Right atrium auricular region (tissue), 2 donors: ENCODE measurements at places on chromosomes 7 and 10. TPM values are rescaled to one million over a fixed set of nuclear protein-coding genes. Genes with fewer than 3 reads are reported as not detected.
A peak's percentile ranks its signal among the peaks of the same experiment; 100 is the strongest.

GBX1 gene
- total RNA-seq = not detected

OR2A5 gene
- not detected for total RNA-seq

EPO gene
- total RNA-seq = not detected

CALHM3 gene
- total RNA-seq = not detected

GIMAP8 gene
- 6.6 TPM for total RNA-seq

AKR1D1 gene
- not detected for total RNA-seq

EBF3 gene
- 6.9 TPM for total RNA-seq

FGL2 gene
- 13.3 TPM for total RNA-seq

ZFYVE27 gene
- 14.6 TPM for total RNA-seq

GPR15LG gene
- total RNA-seq = not detected

SNX8 gene
- 23.0 TPM for total RNA-seq

DNA sequence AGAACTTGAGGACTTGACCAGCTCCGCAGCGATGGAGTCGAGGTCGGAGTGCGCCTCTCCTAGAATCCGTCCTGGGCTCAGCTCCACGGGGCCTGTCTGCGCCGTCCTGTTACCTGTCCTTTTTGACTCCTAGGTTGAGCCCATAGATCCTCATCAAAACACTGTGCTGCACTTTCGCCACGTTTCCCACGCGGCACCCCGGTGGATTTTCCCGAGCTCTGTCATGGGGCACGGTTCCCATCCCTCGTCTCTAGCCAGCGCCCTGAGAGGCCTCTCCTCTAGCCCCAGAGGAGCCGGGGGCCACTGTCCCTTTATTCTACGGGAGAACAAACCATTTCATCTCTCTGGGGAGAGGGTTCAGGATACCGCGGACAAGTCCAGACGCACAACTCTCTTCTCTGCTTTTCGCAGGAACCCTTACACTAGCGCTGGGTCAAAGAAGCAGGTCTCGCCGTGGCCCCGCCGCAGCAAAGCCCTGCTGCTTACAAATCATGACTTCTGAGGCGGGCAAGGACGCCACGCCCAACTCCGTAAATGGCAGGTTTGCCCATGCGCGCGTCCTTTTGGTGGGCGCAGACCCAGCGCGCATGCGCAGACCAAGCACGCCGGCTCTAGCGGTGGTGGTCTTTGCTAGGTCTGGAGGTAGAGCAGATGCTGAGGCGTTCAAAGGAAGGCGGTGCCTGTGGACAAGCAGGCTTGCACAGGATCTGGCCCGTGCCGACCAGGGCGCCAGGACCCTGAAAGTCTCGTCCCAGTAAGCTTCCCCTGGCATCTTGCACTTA lies 10.3 kb upstream of the ANKRD7 start:
- DNase-seq = peak; percentile 70

DNA sequence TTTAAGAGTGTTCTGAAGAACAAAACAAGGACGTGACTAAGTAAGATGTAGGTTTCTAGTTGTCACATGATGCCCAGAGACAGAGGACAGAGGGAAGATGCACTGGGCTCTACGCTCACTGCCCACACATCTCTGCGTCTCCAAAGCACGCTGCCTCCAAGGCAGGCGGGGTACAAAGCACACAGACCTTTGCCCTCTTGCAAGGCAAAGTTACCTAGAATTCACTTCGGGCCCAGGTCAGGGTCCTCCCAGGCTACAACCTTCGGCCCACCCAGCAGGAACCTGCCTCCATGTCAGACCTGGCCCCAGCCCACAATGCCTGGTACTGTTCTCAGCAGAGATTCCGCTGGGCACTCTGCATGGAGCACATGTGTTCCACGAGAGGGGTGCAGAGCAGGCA lies 26.5 kb downstream of the GRB10 start:
- no peak for DNase-seq

GRCh38 chr10:15898046-15898445 lies 37.7 kb upstream of the MINDY3 start:
- no peak for DNase-seq

DNA sequence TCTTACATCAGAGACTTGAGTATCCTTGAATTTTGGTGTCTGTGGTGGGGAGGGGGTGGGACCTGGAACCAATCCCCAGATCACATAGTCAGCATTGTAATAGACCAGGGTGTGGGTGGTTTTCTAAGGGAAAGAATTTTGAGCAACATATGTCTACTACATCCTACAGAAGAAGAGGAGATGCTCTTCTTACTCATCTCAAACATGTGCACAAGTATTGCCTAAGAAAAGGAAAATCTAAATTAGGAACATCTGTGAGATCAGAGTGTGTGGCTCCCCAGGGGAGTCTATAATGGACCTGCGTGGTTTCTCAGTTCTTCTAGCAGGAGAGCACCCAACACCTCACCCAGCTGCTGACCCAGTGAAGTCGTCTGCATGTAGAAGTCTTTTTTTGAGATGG lies 148.8 kb downstream of the CCDC3 start:
- DNase-seq = peak; percentile 43

- DNase-seq = no peak
These were observed 758.9 kb downstream of the GRM8 start for GRCh38 chr7:126493801-126494200.

GRCh38 chr10:98031440-98031839 lies 1.0 kb upstream of the CRTAC1 start:
- no peak for DNase-seq

GRCh38 chr10:24465124-24465874 lies 256.4 kb downstream of the KIAA1217 start:
- no peak for DNase-seq

DNA sequence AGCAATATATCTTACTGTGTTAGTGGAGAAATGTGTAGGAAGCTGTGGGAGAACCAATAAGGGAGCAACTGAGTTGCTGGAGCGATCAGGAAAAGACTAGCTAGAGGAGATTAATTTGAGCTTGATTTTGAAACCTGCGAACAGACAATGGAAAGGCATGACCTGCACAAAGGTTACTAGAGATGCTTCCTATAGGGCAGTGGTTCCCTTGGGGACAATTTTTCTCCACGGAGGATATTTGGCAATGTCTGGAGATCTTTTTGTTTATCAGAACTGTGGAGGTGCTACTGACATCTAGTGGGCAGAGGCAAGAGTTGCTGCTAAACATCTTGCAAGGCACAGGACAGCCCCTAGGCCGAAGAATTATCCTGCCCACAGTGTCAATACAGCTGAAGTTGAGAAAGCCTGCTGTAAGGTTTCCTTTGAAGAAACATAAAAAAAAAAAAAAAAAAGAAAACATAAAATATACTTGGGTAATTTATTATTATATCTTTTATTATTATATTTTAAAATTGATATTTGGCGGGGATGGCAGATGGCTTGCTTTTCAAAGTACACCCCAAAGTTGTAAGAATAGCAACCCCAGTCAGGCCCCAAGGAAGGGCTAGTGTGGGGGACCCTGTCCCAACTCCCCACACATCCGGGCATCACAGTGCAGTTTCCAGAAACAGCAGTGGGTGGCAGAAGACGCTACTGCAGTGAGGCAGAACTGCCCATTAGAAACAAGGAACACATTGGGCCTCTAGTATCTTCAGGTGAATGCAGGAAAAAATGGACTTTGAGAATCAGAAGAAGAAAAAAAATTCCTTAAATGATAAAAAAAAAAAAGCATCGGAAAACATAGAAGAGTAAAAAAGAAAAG lies 481.6 kb downstream of the SH2D4B start:
- no peak for DNase-seq

- peak; percentile 67 for DNase-seq
These were observed 9.5 kb downstream of the FAM241B start for GRCh38 chr10:69639291-69640195.

DNA sequence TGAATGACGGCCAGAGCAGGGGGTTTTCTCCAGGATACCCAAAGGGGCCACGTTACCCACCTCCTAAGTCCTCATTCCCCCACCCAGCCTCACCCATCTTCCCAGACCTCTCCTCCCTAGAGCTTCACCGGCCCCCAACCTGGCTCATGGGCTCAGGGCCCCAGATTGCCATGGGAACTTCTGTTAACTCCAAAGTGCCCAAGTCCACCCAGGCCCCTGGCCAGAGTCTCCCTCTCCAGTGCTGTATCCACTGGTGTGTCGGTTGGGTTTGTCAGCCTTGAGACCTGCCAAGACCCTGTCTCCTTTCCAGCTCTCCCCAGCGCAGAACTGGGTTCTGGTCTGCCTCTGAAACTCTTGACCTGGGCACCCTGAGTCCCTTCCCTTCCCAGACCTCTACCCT lies 37.1 kb upstream of the ZMIZ2 start:
- no peak for DNase-seq

DNA sequence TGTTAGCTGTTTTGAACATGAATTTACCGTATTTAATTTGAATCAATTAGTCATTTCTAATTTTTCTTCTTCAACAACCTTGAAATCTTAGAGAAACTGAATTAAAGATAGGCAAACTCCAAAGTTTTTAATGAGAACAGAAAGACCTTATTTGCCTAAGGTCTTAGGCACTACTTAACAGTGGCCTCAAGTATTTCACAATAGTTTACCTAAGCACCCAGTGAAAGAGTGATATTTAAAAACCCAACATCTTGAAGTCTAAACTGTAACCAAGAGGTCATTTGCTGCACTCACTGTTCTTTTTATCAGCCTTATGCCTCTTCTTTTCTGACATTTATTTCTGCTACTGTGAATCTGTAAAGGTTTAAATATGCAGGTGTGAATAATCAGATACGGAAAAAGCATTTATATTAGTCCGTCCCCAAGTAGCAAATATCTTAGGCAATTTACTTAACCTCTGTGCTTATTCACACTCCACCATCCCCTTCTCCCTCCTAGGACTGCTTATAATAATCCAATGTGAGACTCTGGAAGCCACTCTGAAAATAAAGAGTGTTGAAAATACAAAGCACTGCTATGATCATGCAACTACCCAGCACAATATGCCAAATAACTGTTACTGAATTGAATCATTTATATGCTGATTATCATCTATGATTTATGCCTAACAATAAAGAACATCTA lies 105.7 kb downstream of the ELAPOR2 start:
- no peak for DNase-seq

DNA sequence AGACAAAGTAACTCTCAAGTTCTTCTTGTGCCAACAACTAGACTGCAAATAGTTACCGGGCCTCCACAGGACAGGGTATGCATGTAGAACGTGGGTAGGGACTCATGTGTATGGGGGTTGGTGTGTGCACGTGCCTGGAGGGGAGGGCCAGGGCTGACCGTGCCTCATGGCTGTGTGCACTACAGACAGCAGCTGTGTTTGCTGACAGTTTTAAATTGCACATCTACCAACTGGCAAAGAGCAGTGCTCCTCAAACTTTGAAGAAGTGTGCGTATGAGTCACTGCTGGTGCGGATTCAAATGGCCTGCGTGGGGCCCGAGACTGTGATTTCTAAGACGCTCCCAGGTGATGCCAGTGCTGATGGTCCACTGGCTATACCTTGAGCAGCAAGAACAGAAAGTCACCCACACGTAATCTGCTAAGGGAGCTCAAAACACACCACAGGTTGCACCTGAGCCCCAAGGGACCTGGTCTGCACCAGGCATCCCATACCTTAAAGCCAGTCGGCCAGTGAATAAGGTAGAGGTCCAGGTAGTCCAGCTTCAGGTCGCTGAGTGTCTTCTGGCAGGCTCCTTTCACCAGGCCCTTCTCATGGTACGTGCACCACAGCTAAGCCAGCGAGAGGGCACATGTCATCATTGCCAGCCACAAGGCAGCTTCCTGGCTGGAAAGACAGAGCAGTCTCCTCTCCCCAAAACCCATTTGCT lies 8.5 kb downstream of the AKR1B1 start:
- DNase-seq = peak; percentile 36

DNA sequence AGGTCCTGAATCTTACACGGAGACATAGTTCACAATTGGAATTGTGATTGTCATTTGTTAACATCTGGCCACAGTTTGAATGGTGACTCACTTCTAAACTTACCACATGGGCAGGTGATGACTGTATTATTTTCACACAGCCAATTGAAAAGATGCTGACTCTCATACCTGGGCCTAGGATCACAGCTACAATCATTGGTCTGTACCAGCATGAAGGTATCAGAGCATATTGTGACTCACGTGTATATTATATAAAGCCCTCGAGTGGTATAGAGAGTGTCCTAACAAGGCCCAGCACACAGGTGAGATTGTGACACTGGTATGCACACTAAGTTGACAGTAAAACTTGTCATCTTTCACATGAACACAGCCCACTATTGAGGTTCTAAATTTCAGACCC lies 9.4 kb upstream of the ZNF107 start:
- DNase-seq = peak; percentile 21

- no peak for DNase-seq
These were observed 501.6 kb downstream of the GALNT17 start for GRCh38 chr7:71633551-71634008.

DNA sequence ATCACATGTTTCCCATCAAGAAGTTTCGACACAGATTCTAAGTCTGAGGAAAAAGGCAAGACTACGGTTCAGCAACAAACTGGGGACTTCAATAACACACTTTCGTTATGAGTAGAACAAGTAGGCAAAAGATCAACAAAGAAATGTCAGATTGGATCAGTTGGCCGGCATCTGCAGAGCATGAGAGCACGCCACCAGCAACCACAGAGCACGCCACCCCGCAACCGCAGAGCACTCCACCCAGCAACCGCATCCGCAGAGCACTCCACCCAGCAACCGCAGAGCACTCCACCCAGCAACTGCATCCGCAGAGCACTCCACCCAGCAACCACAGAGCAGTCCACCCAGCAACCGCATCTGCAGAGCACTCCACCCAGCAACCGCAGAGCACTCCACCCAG lies 89.7 kb upstream of the FAM20C start:
- DNase-seq = no peak

DNA sequence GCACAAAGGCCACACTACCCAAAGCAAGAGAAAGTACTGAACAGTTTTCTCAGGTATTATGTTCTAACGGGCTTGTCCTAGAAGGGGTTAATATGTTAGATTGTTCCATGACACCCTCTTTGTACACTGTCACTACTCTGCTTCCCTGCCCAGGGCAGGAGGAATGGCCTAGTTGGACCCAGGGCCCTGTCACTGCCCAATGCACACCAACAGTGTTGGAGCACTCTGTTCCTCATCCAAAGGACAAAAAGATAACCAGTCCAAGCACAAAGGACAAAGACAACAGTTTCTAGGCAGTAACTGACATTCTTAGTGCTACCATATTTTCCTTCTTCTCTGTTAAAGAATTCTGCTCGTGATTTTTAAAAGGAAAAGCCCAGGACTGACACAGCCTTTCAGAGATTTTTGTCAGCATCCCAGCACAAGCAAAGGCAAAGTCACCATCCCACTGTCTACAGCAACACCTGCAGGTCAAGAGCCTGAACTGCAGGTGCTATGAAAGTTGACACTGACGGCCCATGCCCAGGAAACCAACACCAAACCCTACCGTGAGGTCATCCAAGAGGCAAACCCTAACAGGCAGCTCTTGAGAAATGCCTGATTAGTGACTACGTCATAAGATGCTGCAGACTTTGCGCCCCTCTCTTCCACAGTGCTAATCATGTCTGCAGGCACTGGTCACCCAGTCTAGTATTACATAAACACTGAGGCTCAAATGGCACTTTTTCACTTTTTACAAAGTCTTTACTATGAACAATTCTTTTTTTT lies 13.2 kb downstream of the NUDCD3 start:
- DNase-seq = peak; percentile 71

- DNase-seq = no peak
These were observed 64.3 kb downstream of the RGS10 start for GRCh38 chr10:119478111-119478802.

DNA sequence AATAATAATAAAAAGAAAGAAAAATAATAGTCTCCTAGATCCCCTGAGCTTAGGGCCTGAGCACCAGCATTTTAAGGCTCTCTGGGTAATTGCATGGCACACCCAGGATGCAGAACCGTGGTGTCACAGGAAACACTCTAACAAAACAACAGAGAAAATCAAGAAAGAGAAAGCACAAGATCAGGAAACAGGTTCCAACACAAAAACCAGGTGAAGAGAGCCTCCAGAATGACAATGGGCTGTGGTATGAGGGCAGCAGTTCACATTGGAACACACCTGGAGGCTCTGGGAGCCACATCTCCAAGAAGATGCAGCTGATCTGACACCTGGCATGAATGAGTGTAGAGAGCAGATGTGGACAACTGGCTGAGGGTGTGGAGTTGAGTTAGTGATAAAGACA lies 7.1 kb downstream of the MMRN2 start:
- no peak for DNase-seq
